NCI-H69 (cell line): ENCODE measurements at places on chromosomes 6 and 20.

DNA sequence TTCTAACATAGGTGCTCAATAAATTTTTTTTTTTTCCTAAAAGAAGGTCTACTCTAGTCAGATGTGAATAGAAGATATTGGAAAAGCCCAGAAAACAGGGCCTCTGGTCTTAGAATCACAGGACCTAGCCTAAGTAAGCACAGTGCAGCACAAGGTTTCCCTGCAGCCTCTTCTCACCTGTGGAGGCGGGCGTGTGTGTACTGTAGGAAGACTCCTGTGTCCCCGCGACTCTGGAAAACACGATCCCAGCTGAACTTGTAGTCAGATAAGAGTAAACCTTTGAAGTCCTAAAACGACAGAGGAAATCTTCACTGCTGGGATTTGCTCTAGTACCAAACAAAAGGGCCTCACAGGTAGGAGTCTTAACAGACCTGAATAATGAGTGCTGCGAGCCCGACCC is 45.7 kb downstream of the SLC35A1 start:
- DNase-seq = no peak

- DNase-seq = no peak
Measured at GRCh38 chr6:140364916-140365315, 990.5 kb upstream of the CITED2 start.

- no peak for DNase-seq
Measured at GRCh38 chr6:82878812-82879211, 186.8 kb downstream of the UBE3D start.

DNA sequence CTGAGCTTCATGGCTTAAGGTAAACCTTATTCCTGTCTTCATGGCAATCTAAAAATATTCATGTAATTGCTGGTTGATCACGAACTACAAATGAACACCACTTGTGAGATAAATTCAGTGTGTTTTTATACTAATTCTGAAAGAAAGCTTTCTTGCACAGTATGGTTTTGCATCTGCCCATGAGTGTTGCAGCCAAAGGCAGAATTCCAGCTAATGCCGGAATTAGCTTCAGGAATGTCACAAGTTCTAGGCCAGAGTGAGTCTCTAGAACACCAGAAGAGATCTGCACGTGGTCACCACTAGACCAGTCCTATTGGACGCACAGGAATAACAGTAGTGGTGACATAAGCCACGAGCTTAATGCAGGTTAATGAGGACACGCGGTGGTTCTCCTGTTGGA is 223.7 kb downstream of the CDH4 start:
- no peak for DNase-seq

- DNase-seq = peak; percentile 14
Measured at GRCh38 chr6:11317885-11318771, 85.7 kb upstream of the NEDD9 start.

- peak; percentile 83 for DNase-seq
Measured at GRCh38 chr6:49551078-49551865, 804 bp downstream of the C6orf141 start.

DNA sequence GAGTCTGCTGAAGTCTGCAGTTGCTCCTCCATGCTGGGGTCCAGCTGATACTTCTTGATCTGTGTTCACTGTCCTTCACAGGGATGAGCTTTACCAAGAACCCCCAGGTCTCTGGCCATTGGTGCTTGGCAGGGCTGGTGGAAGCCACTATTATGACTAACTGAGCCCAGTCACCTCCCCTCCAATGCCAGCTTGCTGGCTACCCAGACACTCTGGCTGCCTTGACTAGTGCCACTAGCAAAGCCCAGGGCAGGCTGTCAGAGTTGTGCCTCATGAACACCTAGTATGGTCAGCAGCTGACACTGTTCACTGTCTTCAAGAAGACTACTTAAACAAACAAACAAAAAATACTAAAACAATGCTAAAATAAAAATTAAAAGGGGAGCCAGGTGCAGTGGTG is 8.8 kb downstream of the ASIP start:
- no peak for DNase-seq

GRCh38 chr6:41579088-41579610 is 33.0 kb downstream of the FOXP4 start:
- DNase-seq = peak; percentile 77

- no peak for DNase-seq
Measured at GRCh38 chr6:54698974-54699373, 147.6 kb upstream of the FAM83B start.

DNA sequence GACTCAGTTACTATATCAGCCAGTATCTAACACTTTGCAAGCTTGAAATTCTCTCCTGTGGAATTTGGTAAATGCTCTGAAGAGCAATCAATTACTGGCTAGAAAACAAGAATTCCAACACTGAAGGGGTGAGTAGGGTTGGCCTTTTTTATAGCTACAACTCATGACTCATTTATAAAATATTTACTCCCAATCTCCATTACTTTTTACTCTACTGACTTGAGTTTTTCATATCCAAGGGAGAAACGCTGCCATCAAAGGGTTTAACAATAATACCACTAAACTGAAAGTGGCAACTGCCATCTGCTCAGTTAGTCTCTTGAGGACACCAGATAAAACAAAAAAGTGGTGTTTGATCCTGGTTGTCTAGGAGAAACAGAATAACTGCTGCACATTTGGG is 203.1 kb downstream of the UBE3D start:
- DNase-seq = no peak

DNA sequence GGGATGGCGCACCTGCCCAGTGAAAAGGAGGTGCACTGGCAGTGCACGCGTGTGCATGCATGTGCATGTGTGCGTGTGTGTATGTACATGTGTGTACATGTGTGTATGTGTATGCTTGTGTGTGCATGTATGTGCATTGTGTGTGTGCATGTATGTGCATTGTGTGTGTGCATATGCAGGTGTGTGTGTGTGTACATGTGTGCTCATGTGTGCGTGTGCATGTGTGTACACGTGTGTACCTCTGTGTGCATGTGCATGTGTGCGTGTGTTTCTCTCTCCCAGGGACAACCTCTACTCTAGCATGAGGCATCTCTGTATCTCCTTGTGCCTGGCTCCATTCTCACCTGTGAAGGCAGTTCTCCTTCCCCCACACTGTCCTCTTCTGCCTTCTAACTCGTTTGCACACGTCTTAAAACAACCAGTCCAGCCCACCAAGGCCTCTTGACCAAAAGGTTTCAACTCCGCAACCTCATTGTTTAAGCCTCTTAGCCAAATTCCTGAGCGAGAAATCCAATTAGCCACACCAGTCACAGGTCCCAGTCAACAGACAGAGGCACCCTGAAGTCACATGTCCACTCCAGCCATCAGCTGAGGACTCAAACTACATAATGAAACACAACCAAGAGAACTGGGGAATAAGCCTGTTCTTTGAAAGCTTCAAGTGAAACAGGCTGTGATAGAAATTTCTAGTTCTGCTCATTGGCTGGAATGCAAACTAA is 103.5 kb upstream of the PTPRT start:
- DNase-seq = no peak

DNA sequence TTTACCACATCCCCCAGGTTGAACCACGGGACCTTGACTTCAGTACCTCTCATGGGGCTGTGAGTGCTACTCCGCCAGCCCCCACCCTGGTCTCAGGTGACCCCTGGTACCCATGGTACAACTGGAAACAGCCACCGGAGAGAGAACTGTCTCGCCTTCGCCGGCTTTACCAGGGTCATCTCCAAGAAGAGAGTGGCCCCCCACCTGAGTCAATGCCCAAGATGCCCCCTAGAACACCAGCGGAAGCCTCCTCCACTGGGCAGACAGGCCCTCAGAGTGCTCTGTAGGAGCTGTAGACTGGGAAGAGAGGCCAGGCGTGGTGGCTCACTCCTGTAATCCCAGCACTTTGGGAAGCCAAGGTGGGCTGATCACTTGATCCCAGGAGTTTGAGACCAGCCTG is 1.2 kb upstream of the ATAT1 start:
- DNase-seq = no peak

DNA sequence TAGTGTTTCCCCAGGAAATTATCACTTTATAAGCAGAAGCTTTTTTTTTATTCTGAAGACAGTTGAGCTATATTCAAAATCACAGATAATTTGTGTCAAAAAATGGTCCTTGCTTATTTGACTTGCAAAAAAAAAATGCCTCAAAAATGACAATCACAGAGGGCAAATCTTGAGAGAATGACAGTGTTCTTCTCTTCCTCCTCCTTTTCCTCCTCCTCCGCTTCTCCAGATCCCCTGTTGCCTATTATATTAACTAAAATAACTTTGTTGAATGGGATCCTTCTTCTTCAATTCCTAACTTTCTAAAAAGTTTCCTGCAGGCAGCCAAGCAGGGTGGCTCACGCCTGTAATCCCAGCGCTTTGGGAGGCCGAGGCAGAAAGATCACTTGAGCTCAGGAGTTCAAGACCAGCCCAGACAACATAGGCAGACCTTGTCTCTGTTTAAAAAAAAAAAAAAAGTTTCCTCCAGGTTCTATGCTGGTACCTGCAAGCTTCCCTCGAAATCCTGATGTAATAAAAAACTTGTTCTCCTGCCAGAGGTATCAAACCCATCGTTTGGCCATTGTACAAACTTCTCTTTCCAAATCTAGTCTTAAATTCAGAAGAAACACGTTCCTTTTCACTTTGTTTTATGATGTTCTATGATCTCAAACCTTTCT is 128.6 kb downstream of the IPCEF1 start:
- no peak for DNase-seq

DNA sequence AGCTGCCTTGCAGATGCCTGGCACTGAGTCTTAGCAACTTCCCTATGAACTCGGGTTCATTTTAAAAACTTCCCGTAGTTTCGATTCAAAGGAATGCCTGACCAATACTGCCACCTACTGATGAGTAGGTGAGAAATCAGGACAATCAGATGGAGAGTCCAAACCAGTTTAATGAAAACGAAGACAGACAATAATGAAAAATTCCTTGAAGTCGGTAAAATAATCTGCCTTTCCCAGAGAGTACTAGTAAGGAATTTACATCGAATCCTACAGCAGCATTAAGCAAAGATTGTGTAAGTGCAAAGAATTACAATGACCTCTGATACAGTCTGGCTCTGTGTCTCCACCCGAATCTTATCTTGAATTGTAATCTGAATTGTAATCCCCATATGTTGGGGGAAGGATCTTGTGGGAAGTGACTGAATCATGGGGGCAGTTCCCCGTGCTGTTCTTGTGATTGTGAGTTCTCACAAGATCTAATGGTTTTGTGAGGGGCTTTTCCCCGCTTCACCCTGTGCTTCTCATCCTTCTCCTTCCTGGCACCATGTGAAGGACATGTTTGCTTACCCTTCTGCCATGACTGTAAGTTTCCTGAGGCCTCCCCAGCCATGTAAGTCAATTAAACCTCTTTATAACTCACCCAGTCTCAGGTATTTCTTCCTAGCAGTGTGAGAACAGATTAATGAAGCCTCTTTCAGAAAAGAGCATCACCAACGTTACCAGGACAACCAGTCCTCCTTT is 134.4 kb downstream of the ARHGAP18 start:
- DNase-seq = peak; percentile 32

GRCh38 chr20:24686156-24686555 is 216.7 kb downstream of the SYNDIG1 start:
- DNase-seq = peak; percentile 22

GRCh38 chr6:168576388-168576787 is 135.4 kb downstream of the SMOC2 start:
- no peak for DNase-seq

GRCh38 chr6:116229287-116229913 is 24.5 kb downstream of the TSPYL4 start:
- DNase-seq = peak; percentile 95

GRCh38 chr6:21455071-21455470 is 138.5 kb upstream of the SOX4 start:
- no peak for DNase-seq

DNA sequence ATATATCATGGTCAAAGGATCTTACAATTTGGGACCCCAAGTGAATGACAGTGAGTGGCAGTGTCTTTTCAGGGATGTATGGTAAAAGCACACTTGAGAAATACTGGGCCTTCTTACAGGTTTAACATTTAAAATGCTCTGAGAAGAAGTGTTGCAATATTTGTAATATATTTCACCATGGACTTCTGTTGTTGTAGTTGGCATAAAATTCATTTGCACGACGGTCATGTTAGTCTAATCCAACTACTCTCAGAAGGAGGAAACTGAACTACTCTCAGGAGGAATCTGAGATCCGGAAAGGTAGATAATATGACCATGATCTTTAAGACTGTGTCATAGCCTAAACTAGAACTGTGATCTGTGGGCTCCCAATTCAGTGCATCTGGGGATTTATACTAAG is 700.1 kb downstream of the HDGFL1 start:
- DNase-seq = no peak
